NCI-H774 (cell line): ENCODE measurements at places on chromosomes 1 and 21.

DNA sequence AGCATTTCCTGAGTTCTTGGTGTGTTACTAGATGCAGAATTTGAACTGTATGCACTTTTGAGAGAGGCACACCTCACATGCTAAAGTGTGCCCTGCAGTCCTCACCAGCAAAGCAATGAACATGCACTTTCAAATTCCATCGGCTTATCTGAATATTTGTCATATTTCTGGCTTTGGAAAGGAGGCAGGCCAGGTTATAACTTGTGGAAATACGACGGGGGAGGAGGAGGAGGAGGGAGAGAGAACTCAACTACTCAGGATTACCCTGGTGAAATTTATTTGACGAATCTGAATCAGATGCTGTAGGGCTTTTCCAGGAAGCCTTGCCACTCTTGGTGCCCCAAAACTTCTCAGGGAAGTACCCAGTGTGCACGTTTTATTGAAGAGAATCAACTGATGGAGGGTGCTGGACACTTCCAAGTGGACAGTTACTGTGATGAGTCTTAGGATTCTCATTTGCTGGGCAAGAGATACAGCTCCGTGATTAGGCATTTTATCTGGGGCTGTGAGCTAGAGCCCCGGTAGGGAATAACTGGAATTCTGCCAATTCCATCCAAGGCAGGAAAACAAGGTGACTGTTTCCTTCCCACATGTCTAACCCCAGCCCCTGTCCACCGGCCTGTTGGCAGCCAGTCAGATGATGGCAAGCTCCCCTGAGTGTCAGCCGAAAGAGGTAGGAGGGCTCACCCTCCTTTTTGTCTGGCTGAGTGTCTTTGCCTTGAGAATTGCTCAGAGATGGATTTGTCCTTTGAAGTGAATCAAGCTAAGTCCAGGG is 3.8 kb downstream of the PDPN start:
- no peak for DNase-seq

- no peak for DNase-seq
Measured at GRCh38 chr1:234996245-234996757, 132.3 kb downstream of the TOMM20 start.

- no peak for DNase-seq
Measured at GRCh38 chr1:20719261-20719660, 1.5 kb upstream of the KIF17 start.

- DNase-seq, result no peak
Measured at GRCh38 chr1:106798991-106799390, 257.5 kb upstream of the PRMT6 start.
